ENCODE measurements at places on chromosomes 1 and 21.

- no peak for DNase-seq
Observed at GRCh38 chr1:1062348-1063163, 11.6 kb downstream of the RNF223 start.

DNA sequence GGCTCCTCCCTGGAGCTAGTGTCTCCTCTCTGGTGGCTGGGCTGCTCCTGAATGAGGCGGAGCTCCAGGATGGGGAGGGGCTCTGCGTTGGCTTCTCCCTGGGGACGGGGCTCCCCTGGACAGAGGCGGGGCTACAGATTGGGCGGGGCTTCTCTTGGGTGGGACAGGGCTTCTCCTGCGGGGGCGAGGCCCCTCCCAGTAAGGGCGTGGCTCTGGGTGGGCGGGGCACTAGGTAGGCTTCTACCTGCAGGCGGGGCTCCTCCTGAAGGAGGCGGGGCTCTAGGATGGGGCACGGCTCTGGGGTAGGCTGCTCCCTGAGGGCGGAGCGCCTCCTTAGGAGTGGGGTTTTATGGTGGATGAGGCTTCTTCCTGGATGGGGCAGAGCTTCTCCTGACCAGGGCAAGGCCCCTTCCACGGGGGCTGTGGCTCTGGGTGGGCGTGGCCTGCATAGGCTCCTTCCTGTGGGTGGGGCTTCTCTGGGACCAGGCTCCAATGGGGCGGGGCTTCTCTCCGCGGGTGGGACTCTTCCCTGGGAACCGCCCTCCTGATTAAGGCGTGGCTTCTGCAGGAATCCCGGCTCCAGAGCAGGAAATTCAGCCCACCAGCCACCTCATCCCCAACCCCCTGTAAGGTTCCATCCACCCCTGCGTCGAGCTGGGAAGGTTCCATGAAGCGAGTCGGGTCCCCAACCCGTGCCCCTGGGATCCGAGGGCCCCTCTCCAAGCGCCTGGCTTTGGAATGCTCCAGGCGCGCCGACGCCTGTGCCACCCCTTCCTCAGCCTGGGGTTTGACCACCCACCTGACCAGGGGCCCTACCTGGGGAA is 22.7 kb upstream of the ARF1 start:
- DNase-seq: peak; percentile 11

GRCh38 chr1:5577255-5578040 is 414.8 kb downstream of the NPHP4 start:
- no peak for DNase-seq

DNA sequence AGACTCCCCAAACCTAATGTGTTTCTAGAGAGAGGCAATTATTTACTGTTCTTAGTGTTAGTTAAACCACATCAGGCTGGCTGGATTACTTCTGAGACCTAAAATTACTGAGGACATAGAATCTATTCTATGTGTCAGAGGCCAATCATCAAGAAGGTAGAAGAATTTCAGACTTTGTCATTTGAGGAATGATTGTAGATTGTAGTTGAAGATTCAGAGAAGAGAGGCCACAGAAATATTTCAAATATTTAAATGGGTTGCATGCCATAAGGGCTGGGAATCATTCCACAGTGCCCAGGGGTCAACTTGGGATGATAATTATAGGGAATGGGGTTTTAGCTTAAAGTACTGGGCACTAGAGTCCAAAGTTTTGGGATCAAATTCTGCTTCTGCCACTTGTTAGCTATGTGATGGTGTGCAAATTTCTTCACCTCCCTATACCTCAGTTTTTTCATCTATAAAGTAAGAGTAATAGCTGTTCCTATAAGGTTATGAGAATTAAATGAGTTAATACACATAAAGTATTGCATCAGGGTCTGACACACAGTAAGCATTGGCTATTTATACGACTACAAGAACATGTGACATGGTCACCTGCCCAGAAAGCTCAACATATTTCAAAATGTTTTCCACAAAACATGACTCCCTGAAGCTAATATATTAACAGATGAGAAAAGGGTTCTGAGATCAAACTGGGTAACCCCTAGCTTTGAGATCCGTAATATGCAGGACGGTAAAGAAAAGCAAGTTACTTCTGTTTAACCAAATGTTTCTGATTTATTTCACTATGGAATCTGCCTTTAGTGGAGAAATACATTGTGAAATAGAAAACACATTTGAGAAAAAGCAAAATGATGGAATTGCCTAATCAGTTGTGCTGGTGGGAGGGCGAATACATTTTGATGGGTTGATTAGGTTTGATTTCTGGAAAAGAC is 69.7 kb upstream of the SPAG17 start:
- DNase-seq: no peak

GRCh38 chr21:46557469-46557868 is 47.4 kb downstream of the S100B start:
- no peak for DNase-seq

DNA sequence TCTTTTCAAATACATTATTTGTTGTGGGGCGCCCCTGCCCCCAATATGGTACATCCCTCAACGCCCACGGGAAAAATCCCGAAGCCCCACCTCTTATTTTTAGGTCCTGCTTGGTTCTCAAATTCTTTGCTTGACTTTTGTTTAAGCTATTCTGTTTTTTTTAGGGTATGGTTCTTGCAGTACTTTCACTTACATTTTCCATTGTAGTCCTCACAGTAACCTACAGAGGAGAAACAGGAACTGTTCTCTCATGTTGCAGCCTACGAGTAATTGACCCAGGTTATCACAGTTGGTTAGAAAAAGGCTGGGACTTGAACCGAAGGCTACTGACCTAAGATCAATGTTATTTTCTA is 697 bp upstream of the C21orf91 start:
- DNase-seq: peak; percentile 74

DNA sequence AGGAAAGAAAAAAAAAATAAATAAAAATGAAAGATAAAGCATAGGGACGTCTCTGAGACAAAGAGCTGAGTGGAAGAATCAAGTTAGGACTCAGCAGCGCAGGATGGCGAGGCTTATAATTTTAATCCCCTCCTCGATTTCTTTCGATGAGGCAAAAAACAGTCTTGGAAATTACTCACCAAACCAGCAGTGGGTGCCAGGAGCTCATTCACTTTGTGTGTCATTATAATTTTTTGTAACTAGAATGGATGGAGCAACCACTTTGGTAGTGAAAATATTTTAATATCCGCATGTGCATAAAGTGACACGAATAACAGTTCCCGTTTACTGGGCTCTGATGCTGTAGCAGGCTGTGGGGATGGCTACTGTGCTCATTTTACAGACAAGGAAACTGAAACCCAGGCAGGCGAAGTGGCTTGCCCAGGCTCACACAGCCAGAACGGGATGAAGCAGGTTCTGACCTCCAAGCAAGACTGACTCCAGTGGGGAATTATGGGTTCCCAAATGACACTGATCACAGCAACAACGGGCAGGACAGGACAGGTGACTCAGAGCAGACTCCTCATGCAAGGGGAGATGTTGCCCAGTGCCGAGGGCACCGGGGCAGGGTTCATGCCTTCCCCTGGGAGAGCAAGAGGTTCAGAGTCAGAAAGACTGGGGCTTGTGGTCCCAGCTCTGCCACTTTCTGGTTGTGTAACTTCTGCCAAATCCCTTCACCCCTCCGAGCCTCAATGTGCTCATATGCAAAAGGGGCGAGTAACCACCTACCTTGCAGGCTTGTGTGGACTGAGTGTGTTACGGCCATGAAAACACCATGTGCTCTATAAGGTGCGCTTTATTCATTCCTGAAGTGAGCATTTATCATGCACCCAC is 63.6 kb downstream of the RUNX3 start:
- no peak for DNase-seq

DNA sequence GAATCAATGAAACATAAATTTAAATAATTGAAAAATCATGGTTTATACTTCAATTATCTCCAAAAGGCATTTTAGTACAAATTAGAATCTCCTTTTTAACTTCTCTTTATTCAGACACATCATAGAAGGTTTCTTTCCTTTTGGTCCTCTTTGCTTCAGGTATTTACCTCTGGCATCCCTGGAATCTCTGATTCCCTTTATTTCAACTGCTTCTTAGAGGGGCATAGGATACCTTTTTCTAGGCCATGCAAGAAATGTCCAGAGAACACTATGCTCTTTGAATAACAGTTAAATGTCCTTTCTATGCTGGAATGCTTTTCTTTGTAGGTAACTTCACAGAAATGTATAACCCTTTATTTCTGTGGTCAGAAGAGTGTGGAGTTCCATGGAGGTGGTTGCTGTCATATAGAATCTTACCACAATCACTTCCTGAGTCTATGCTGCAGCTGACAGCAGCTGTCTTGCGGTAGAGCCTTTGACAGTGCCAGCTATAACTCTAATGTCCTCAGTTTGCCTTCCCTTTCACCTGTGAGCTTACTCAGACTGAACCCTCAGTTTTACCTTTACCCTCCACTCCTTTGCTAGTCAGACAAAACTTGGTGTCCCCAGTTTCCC is 8.6 kb downstream of the LAMC2 start:
- DNase-seq: no peak

DNA sequence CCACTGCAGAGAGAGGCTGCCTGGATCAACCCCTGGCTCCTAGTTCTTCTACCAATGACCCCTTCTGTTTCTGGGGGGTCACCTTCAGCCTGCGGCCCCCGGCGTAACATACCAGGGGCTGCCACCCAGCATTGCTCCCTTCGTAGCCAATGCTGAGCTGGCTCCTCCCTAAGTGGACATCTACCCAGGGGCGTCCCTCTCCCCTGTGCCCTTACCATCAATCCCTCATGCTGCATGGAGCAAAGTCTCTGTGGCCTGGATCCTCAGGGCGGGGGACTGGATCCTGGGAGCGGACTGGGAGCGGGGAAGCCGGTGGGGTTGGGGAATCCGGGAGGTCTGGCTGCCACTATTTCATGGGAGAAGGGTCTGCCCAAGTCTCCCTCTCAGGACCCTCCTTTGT is 28.6 kb downstream of the TRIM67 start:
- no peak for DNase-seq

GRCh38 chr1:66227966-66228365 is 306.0 kb upstream of the SGIP1 start:
- DNase-seq: no peak

DNA sequence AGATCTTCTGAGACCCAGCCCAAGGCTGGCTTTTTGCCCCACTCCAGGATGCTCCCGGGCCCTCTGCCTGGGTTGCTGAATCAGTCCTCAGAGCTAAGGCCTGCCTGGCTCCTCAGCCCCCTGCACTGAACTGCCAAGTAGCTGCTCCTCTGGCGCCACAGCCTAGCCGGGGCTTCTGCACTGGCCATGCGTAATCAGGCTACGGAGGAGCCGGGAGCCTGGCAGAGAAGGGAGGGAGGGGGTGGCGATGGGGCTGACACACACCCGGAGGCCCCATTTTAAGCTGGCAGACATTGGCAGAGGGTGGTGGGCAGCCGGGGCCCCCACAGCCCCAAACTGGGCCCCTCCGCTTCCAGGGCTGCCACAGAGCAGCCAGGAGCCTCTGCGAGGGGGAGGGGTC is 38.7 kb downstream of the ALPL start:
- DNase-seq: no peak

- DNase-seq: peak; percentile 55
Observed at GRCh38 chr1:33061834-33062233, 19.1 kb upstream of the AZIN2 start.

- DNase-seq: no peak
Observed at GRCh38 chr1:78090472-78091133, 44.8 kb downstream of the GIPC2 start.

DNA sequence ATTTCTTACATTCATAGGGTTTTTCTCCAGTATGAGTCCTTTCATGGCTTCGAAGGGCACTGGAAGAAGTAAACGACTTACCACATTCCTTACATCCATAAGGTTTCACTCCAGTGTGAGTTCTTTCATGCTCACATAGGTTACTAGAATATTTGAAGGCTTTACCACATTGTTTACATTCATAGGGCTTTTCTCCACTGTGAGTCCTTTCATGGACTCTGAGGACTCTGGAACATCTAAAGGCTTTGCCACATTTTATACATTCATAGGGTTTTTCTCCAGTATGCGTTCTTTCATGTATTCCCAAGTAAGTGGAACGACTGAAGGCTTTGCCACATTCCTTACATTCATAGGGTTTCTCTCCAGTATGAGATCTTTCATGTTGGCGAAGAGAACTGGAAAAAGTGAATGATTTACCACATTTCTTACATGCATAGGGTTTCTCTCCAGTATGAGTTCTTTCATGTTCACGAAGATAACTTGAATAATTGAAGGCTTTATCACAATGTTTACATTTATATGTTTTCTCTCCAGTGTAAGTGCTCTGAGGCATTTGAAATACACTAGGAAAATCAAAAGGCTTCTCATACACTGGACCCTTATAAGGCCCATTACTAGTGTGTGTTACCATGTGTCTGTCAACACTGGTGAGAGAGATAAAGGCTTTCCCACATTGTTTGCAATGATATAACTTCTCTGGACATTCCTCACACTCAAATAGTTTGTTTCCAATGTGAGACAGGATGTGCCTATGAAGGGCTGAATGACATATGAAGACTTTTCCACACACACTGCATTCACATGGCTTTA is 29.9 kb upstream of the ZNF695 start:
- no peak for DNase-seq

- DNase-seq: no peak
Observed at GRCh38 chr1:10495952-10496351, 21.2 kb downstream of the PEX14 start.

DNA sequence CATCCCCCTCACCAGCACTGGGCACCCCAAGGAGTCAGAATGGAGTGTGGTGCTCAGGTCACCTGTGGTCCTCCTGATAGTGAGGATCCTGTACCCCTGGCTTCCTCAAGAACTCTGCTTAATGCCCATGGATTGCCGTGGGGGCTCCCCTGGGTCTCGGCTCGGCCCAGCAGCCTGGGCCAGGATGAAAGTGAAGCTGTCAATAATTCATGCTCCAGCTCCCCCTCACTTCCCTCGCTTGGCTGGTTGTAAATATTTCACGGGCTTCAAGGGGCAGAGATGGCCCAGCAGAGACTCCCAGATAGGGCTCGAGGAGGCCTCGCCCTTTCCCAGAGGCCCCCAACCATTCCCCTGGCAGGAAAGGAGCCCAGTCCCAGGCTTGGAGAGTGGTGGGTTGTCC is 42.6 kb upstream of the KCNA10 start:
- DNase-seq: no peak

GRCh38 chr21:26982767-26983166 is 15.9 kb upstream of the ADAMTS5 start:
- DNase-seq: no peak

- no peak for DNase-seq
Observed at GRCh38 chr1:227182012-227182411, 136.3 kb downstream of the CDC42BPA start.

Measured in inflammatory macrophage treated with lipopolysaccharide for 1 hour (primary cell).